Stimulated activated CD4-positive, alpha-beta T cell treated with anti-CD3 and anti-CD28 coated beads, Interleukin-4, amount 100 ng/mL, for 4 hours (primary cell): ENCODE measurements at places on chromosomes 2 and 18.

GRCh38 chr2:38298539-38298938 is 78.5 kb downstream of the ATL2 start:
- DNase-seq = no peak

- DNase-seq = no peak
Measured at GRCh38 chr2:131042148-131042775, 51.0 kb downstream of the FAM168B start.

GRCh38 chr2:9972621-9973479 is 21.4 kb downstream of the GRHL1 start:
- DNase-seq = no peak

GRCh38 chr18:62766266-62766665 is 50.9 kb downstream of the PHLPP1 start:
- no peak for DNase-seq

DNA sequence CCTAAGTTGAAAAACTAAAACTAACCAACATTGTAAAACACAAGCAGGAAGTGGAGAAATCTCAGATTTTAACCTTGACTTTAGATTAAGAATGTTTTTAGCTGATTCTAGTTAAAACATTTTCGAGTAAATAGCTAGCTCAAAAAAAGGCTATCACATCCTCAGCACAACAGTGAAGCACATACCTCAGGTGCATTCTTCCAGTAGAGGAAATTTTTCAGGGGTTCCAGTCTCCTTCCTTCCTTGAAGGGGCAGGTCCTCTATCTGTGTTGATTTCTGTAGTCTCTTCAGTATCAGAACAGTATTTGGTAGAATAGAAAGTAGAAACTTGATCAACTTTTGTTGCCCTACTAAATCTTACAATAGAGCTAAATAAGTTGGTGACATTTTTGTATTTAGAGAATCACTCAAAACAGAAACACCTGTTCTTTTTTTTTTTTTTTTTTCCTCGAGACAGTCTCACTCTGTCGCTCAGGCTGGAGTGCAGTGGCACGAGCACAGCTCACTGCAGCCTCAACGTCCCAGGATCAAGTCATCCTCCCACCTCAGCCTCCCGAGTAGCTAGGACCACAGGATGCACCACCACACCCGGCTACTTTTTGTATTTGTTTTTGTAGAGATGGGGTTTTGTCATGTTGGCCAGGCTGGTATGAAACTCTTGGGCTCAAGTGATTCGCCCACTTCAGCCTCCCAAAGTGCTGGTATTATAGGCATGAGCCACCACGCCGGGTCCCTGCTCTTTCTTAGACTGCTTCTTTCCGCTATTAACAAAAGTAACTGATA is 6.9 kb upstream of the GPR155 start:
- DNase-seq = no peak

GRCh38 chr2:179518830-179519229 is 254.2 kb upstream of the SESTD1 start:
- no peak for DNase-seq

- DNase-seq = no peak
Measured at GRCh38 chr18:12009581-12010140, 28.4 kb downstream of the IMPA2 start.

DNA sequence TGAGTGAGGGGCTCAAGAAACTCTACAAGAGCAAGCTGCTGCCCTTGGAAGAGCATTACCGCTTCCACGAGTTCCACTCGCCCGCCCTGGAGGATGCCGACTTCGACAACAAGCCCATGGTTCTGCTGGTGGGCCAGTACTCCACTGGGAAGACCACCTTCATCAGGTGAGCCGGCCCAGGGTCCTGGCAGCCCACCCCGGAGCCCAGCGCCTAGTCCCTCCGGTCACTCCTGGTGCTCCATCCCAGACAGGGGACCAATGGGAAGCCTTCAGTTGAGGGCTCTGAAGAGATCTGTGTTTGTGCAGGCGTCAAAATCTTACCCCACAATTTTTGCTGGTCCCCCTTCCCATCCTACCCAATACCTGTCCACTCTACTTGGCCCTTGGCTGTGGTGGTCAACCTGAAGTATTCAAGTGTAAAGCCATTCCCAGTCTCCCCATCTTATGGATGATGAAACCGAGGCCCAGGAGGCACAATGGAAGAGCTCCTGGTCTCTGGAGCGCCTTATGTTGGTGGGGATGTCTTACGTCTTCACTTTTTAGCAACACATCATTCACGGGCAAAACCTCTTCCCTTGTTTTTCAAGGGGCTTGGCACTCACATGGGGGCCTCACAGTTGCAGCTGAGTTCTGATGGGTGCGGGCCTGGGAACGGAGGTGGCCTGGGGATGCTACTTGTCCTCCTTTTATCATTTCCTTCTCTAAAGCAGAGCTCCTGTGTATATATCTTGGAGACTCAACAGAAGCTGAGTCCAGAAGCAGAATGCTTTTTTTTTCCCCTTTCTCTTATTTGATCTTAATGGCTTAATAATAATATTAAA is 941 bp downstream of the EHD3 start:
- DNase-seq = no peak

- DNase-seq = no peak
Measured at GRCh38 chr18:60838677-60839076, 466.1 kb upstream of the MC4R start.

DNA sequence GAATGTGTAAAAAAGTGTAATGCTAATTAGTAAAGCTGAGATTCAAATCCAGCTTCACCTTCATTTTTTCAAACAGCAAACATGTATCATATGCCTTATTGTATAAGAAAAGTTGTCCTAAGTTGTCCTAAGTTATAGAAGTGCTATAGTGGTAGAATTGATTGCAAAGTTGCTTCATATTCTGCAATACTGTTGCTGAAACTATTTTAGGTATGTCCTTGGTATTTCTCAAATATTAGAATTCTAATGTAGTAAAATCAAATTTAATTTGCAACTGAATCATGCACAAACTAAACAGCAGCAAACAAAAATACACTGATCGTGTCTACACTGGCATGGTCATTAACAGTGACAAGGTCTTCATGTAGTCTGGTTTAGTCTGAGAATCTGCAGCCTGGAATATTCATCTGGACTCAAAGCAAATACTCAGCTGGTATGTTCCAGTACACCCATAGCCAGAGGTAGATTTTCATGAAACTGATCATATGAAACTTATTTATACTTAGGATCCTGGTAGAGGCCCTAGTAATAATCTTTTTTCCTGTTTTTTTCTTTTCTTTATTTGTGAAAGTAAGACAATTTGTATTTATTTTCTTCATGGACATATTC is 555.6 kb upstream of the ZEB2 start:
- DNase-seq = no peak

DNA sequence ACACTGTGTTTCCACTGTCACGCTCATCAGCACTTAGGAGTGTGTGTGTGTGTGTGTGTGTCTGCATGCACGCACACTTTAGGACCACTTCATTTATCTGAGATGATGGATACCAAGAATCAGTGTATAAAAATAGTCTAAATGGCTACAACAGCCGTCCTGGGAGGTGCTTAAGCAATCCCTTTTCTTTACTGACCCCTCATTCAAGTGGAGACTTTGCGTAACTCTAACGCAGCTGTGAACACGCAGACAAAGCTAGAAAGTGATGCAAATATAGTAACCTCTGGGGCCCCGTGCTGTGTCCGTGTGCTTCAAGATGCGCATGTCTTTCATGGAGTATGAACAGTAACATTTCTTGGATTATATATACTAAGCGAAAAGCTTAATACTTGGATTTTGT is 40.4 kb upstream of the RBM44 start:
- DNase-seq = no peak

DNA sequence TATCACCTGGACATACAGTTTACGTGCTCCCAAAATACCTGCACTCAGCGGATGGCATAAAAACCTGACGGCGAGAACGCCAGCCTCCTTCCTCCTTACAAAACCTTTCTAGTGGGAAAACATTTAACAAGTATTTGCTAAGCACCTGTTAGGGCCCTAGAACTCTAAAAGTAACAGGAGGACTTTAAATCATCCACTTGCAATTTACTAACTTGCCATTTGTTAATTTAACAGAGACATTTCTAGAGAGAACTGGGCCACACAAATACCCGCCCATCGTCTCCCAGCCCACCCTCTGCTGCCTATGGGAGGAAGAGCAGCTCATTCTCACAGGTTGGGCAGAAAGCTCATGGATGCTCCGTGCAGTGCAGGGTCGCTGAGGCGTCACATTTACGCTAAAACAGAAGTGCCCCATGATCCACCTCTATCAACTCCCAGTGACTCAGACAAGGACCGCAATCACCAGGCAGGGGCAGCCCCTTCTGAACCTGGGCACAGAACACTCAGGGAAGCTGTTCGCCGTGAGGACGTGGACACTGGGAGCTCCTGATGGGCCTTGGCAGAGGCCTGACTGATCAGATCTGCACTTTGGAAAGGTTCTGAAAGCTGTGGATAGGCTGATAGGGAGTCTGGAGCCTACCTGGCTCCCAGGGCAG is 106.9 kb downstream of the HDAC4 start:
- peak; percentile 57 for DNase-seq

GRCh38 chr18:79982736-79983135 is 5.6 kb downstream of the TXNL4A start:
- DNase-seq = no peak

GRCh38 chr2:15173501-15173900 is 387.6 kb downstream of the NBAS start:
- no peak for DNase-seq

DNA sequence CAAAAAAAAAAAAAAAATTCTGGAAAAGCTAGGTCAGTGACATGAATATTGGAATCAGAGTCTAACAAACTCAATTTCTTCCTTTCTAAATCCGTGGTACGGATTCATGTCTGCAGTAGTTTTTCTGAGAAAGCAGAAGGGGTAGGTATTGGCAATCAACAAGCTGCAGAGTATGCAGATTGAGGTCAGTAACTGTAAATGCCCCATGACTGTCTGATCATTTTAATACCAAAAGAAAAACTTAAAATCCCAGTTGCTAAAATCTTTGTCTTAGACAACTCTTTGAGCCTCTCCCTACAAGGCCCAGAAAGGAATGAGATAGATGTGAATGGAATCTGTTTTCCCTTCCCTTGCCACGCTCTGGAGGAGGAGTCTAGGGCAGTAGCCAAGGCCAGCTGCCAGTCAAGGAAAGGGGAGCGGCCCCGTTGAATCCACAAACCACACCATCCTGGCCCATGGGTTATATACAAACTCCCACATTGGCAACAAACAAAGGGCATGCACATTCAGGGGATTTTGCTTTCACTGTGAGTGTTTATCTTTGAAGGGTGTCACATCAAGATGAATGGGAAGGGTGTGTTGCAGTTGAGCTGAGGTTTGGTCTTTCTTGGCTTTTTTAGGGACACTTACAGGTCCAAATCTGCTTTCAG is 6.1 kb upstream of the CASP8 start:
- DNase-seq = no peak

DNA sequence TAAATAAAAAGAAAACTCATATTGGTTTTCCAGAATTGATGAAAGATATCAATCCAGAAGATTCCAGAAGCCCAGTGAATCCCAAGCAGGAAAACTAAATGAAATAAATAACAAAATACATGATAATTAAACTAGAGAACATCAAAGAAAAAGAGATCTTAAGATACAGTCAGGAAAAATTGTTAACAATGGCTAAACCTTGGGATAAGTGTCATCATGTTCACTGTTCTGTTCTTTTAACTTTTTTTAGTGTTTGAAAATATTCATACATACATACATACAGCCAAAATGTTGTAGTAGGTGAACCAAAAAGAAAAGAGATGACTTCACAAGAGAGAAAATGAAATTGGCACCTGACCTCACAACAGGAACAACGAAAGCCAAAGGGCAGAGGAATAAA is 72.2 kb upstream of the MYCN start:
- DNase-seq = no peak

DNA sequence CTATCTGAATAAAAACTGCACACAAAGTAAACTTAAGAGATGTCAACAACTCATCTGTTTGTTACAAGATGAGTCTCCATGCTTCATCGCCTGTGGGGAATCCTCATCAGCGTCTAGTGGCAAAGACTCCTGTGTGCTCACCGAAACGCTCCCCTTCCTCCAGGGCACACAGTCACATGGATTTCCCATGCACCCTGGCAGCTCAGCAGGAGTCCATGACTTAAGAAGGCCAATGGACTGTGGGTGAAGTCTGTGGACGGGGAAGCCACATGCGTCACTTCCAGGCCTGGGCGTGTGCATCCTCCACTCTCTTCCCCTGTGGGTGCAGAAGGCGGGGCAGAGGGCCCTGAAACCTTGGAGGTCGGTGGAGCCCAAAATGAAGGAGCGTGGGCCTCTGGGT is 41.1 kb downstream of the ID2 start:
- no peak for DNase-seq

- no peak for DNase-seq
Measured at GRCh38 chr18:57664568-57665165, 43.0 kb upstream of the NARS1 start.

DNA sequence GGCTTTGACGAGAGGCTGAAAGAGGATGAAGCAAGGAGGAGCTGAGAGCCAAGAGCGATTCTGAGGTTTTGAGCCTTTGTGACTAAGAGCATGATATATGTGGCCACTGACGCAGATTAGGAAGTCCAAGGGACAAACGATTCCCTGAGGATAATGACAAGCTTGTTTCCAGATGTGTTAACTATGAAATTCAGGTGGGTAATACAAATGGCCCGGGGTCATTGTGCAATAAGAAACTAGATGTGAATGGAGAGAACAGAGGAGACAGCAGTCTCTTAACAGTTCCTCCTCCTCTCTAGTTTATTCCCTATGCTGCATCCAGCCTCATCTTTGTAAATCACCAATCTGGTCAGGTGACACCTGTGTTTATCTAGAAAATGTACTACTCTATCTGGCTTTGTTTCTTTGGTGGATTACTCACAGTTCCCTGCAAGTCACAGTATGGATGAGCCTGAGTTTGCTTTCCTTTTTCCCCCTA is 84.2 kb downstream of the SOCS6 start:
- no peak for DNase-seq

DNA sequence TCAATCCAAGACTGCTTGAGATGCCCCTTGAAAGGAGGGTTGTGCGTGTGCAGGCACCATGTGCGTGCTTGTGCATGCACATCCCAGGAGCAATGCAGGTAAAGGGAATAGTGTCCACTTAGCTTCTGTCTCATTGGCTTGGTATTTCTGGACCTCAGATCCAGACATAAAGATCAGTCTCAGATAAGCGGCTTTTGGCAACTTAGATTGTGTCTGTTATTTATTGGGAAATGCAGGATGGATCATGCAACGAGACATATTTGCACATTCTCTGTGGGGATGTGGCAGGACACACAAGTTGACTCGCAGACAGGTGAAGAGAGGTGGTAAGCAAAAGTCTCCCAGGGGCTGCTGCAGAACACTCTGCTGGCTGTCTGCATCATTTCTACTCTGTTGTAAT is 67.9 kb downstream of the SETBP1 start:
- no peak for DNase-seq

- no peak for DNase-seq
Measured at GRCh38 chr2:171244970-171245782, 84.5 kb upstream of the TLK1 start.

DNA sequence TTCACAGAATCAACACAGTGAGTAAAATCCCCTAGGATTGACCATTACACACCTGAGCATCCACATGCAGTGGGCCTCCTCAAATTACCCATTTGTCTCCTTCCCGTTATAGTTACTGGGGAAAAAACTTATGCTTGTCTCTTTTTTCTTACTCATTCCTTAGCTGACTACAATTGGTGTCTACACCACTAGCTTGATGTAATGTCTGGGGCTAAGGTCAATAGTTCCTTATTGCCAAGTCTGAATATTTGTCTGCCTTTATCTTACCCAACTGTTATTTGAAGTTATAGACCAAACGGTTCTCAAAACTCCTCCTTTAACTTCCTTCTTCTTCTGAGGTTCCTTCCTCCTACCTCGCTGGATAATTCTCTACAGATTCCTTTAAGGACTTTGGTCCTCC is 41.9 kb upstream of the TMEM17 start:
- no peak for DNase-seq
